ENCODE measurements at places on chromosomes 6 and 20.
A peak's percentile ranks its signal among the peaks of the same experiment; 100 is the strongest.

DNA sequence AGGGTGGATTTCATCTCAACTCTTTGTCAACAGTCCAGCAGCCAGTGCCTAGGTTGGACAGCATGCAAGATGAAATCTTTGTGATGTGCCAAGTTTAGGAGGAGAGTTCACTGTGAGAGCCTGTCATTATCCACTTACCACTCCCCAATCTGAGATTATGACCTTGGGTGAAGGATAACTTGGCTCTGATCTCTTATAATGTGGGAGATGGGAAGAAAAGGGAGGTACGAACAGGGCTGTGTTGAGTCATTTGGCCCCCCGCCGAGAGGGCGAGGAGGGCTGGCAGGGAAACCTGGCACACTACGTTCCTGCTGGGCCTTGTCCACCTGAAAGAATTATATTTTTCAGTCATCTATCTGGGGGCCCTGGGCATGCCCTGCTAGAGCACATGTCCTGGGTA lies 35.8 kb downstream of the LAMA4 start:
- DNase-seq = peak; percentile 43

DNA sequence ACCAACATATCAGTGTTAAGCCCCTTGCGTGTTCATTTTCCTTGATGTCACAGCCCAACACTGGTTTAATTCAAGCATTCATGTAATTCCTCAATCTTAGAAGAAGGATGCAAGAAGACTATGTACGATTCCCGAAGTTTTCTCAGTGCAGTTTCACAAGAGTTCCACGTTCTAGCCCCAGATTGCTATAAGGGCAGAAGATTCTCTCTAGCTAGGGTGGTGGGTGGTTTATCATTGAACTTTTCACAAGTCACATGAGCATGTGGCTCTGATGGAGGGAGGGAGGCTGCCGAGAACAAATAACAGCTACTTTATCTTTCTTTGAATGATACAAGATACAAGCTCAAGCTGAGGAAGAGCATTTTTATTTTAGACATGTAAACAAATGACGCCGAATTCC lies 71.9 kb upstream of the NHSL1 start:
- DNase-seq = no peak

DNA sequence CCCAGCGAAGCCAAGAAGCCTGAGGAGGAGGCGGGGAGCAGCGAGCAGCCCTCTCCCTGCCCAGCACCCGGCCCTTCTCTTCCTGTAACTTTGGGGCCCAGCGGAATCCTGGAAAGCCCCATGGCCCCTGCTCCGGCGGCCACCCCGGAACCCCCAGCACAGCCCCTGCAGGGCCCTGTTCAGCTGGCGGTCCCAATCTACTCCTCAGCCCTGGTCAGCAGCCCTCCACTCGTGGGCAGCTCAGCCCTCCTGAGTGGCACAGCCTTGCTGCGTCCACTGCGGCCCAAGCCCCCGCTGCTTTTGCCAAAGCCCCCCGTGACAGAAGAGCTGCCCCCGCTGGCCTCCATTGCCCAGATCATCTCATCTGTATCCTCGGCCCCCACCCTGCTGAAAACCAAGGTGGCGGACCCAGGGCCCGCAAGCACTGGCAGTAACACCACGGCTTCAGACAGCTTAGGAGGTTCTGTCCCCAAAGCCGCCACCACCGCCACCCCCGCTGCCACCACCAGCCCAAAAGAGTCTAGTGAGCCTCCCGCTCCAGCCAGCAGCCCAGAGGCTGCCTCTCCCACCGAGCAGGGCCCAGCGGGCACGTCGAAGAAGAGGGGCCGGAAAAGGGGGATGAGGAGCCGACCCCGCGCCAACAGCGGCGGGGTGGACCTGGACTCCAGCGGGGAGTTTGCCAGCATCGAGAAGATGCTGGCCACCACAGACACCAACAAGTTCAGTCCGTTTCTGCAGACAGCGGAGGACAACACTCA lies 81.9 kb downstream of the SSR1 start:
- DNase-seq = no peak

GRCh38 chr6:98641949-98642719 lies 192.2 kb upstream of the POU3F2 start:
- DNase-seq = no peak

GRCh38 chr6:46023216-46023915 lies 7.7 kb upstream of the CLIC5 start:
- no peak for DNase-seq

DNA sequence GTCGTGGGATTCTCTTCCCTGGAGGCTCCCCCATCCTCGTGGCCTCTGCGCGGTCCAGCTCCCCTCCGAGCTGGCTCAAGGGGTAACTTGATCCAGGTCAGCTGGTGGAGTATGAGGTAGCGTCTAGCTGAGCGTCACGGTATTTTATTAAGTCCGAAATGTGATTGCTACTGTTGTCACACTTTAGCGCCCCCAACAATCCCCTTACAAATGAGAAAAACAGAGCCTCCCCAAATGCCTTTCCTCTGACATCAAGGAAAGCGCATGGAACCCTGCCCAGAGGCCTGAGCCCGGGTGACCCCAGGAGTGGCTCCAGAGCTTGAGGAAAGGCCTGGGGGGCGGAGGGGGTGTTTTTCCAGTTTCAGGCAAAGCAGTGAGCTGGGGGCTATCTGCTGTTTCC lies 192.4 kb downstream of the ZMYND8 start:
- no peak for DNase-seq

DNA sequence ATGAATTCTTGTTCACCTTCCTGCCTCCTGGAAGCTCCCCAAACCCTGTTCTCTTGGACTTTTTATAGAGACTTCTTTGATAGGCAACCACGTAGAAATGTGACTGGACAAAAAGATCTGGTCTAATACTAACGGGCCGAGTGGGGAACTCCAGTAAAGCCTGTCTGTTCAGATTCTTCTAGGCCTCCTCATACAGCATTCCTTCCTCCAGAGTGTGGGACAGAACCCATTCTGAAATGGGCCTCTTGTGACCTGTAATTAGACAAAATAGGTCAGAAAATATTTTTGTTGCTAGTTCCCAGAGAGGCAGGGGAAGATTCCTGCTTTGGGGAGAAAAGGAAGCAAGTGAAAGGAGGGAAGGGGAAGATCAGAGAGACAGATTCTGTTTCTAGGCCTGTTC lies 374.3 kb downstream of the CDH26 start:
- no peak for DNase-seq

GRCh38 chr6:3616565-3617176 lies 134.8 kb downstream of the PXDC1 start:
- DNase-seq = no peak

GRCh38 chr6:128463942-128464341 lies 56.5 kb downstream of the PTPRK start:
- DNase-seq = no peak

DNA sequence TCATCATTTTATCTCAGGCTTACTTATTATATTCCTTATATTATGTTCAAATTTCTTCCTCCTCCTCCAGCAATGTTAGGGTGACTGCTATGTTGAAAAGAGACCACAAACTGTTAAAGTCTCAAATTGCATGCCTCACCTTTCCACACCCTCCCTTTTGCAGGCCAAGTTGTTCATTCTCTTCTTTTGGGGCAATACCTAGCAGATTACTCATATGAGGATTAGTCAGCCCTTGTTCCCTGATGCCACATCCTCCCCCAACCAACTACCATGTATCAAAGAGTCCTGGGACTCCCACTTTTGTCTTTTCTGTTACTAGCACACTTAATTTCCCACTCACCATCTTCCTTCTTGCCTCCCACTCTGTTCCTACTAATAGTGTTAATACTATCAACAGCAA lies 434.7 kb downstream of the BCKDHB start:
- DNase-seq = no peak

DNA sequence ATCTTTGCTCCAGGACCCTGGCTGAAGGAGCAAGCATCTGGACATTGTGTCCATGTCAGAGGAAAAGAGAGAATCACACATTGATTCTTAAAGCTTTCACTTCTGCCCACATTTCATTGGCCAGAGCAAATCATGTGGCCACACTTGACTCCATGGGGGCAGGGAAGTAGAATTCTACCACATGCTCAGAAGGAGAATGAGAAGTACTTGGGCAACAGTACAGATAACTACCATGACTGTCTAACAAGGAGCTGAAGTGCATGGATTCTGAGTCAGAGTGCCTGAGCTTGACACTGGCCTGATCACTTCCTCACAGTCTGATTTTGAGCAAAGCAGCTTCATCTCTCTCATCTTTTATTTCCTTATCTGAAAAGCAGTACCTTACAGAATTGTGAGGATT lies 38.6 kb downstream of the GHRH start:
- no peak for DNase-seq

DNA sequence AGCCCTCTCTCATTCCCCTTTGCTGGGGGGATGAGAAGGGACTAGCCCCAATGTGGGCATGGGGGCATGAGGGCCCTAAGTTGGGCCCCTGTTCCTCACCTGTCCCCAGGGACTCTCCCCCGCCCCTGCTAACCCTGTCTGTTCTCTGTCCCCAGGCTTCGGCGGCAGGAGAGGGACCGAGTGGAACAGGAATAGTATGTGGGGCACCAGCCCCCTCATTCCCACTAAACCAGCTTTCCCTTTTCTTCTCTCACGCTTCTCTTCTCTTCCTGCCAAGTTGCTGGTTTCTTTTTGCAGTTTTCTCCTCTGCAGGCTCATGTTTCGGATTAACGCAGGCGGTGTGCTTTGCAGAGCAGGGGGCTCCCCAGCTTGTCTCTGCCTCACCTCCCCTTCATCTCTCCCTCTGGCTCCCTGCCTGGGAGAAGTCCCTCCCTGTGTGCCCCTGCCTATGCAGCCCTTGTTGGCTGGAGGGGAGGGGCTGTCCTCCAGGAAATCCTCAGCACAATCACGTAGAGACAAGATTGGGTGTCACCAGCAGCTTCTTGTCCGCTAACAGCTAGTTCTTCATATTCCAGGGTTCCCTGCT lies 7.9 kb downstream of the TMEM63B start:
- DNase-seq = no peak

DNA sequence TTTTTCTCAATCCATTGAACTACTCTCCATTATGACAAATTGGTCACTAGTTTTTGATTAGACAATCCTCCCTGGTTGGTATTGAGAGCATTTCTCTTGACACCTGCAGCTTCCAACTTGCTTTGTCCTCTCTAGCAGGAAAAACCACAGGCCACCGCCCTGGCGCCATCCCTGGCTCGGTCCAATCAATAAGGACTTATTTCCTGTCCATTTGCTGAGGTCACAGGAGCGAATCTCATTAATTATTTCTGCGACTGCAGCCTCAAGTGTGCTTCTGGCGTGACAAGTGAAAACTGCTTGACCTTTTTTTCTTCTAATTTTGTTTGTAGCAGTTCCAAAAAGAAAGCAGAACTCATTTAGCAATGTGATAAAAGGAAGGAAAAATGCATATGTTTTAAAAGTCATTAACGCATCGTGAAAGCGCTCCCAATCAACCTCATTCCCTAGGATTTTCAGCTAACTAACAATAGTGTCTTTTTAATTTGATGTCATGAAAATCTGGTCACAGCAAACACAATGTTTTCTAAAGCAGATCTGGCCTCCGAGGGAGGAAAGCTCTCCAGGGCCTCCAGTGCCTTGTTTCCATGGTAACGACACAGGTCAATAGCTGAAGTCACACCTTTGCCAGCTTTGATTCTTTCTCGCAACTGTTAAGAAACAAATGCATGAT lies 39.0 kb upstream of the BEND3 start:
- DNase-seq = no peak

DNA sequence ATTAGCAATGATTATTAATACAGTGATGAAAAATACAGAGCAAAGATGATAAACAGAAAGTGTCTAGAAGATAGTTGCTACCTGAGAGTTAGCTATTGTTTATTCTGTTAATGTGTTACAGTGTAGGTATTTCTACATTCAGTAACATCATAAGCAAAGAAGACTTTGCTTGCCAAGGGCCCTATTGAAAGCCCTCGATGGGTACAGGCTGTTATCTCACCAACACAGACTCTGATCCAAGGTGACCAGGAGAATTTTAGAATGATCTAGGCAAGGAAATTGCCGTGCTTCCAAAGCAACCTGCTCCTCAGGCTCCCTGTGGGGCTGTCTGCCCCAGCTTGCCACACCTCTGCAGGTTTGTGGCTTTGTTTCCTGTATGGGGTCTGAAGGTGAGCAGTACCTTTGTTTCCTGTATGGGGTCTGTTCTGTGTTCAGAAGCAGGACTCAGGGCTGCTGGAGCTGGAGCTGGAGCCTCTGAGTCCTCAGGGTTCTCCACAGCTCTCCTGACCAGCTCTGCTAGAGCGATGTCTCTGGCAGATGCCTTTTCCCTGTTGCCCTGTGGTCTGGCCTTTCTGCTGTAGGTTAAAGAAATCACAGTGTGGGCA lies 32.5 kb downstream of the PHACTR3 start:
- no peak for DNase-seq

- DNase-seq = no peak
Observed at GRCh38 chr6:129292836-129293235, 409.9 kb downstream of the LAMA2 start.

DNA sequence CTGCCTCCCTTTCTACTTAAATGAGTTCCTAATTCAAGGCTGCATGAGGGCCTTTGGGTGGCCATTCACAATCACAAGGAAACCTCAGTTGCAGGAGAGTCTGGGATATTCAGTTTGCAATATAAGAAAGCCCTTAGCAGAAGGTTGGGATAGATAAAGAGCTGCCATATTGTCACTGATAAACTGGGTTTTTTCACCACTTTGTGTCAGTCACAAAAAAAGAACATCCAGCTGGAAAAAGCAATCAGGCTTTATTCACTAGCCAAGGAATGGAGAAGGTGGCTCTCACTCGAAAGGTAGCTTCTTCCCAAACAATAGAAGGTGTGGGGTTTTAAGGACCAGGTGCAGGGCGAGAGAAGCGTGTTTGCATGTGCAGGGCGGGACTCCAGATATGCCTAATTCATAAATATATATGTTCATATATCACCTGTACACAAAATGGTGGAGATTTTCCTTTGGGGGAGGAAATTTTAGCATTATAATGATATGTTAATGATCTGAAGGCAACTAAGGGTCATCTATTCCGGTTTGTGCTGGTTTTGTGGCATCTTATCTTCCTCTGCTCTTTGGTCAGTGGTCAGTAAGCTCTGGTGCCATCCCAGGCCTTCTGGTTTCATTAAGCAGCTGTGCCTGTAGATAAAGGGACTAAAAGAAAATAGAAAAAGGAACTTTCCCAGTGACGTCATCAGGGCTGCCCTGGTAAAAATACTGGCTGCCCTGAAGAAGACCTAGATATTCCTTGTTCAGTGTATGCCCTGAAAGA lies 97.1 kb upstream of the IYD start:
- no peak for DNase-seq

DNA sequence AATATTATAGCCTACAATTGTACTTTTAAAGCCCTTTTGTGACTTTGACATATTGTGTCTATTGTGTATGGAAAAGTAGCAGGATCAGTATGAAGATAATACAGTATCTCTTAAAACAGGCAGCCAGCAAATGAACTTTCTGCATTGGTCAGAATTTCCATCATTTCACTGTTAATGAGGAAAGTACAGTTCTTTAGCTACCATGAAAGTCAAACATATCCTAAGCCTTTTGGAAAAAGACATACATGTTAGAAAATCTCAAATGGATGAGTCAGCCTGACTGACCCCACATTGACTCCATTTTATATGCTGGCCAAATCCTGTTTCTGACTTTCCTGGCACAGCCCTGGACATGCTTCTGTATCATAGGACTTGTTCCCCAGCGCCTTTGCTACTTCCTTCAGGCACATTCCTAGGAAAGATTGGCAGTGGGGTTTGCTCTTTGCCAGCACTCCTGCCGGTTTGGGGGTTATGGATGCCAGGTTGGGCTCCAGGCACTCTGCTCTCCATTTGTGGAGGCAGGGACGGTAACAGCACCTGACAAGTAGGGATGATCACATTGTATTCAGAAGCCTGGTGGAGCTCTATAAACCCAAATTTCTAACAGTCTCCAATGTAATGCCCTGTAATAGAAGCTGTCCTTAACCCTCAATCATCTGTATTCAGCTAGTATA lies 43.7 kb downstream of the TOP1 start:
- no peak for DNase-seq

- no peak for DNase-seq
Observed at GRCh38 chr6:155646443-155646842, 190.8 kb upstream of the NOX3 start.

All from psoas muscle (tissue), 8 donors.